Muscle of leg (tissue), 16 donors: ENCODE measurements at places on chromosomes 7 and 10. TPM values are rescaled to one million over a fixed set of nuclear protein-coding genes. Genes with fewer than 3 reads are reported as not detected.

- DNase-seq, result peak; percentile 9
Observed at GRCh38 chr7:11430112-11430511, 401.9 kb downstream of the THSD7A start.

DNA sequence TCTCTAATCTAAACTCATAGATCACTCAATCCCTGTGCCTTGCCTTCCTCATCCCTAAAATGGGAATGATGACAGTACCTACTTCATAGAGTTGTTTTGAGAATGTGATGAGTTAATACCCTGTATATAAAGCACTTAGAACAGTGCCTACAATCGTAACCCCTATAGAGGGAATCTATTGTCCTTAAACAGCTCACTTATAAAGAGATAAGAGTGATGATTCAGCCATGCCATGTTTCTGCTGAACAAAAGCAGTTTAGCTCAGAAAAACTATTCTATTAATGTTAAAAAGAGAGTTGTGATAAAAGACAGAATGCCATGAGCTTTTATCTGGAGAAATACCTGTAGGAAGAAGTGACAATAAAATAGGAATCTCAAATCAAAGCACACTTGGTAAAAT lies 63.6 kb downstream of the CUBN start:
- DNase-seq, result no peak

DNA sequence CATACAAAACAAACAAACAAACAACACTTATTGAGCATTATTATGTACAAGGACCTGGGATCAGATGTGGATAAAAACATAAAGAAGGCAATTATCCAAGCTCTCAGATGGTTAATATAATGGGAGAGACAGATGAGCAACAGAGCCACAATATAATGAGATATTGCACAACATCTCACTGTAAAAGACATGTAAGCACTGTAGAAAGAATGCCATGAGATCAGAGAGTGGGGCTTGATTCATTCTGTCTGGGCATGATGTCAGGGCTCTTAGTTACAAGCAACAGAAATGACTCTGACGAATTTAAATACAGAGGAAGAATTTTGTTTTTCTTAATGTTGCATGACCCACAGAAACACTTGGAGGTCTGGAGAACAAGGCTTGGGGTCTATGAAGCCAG lies 164.7 kb upstream of the PLXDC2 start:
- DNase-seq, result no peak

The FAM241B gene
- polyA plus RNA-seq, result 0.31 TPM

DNA sequence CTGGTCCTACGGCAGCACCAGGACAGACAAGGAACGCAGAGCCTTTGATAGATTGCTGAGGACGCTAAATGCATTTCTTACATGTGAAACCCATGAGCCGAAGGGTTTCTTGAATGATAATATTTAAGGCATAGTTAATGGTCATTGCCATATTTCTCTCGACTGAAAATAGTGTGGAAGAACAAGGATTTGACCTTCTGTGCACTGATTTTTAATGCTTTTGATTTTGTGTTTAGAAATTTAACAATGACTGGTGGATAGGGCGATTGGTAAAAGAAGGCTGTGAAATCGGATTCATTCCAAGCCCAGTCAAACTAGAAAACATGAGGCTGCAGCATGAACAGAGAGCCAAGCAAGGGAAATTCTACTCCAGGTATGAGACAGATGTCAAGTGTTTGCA lies 150.8 kb downstream of the NSUN6 start:
- no peak for DNase-seq

DNA sequence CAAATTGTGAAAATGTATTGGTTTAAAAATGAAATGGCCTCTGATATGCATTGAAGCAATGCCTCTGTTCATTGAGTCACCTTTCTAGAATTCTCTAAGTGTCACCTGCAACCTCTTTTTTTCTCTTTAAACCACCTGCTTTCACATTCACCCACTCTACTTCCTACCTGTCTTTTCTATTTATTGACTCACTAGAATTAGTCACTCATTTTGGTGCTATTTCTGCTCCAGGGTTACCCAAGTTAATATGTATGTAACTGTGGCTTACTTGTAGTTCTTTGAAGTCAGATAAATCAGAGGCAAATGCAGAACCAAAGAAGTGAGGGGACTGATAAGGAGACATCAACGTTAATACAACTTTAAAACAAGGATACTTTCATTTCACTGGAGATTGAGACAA lies 674.7 kb downstream of the CCSER2 start:
- no peak for DNase-seq

The ADCK2 gene
- polyA plus RNA-seq, result 15.0 TPM

DNA sequence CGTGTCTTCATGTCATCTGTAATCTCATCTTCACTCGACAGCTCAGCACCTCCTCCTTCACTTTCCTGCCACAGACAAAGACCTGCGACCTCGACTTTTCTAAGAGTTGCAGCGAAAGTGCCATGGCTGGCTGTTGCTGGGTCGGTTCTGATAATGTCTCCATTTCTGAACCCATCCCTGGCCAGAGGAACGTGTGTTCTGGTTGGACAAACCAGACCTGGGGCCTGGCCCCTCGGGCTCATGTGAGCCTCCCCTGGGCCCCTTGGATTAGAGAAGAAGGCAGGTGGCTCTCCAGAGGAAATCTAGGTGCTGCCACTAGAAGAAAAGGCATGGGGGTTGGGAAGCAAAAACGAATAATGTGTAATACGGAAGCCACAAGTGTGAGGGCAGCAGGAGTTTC lies 273.7 kb downstream of the GLRX3 start:
- DNase-seq, result no peak

GRCh38 chr10:49241385-49241784 lies 53.2 kb upstream of the TMEM273 start:
- DNase-seq, result peak; percentile 50

GRCh38 chr10:122170802-122171201 lies 100.3 kb upstream of the BTBD16 start:
- no peak for DNase-seq

The KAZALD1 gene
- polyA plus RNA-seq, result 47.4 TPM

The FAM24B gene
- polyA plus RNA-seq, result 2.6 TPM

DNA sequence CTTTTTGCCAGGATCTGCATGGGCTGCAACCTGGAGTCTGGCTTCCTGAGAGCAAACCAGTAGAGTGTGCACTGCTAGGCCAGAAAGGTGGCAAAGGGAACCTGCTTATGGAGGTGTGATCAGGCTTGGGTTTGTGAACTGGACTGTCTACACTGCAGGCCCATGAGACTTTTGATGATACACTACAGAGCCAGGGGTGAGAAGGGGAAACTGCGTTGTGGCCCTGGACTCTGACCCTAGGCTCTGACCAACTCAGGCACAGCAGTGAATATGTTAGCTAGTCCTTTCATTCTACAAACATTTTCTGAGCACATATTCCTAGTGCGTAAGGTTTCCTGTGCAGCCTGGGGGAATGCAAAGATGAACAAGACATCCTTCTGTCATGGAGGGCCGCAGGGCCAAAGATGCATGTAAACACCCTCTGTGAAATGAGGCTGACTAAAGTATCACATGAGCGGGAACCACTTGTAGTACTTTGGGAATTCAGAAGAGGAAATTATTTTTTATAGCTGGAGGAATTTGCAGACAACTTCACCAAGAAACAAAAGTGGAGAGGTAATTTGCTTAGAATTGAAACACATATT lies 63.8 kb upstream of the HPS1 start:
- DNase-seq, result no peak

DNA sequence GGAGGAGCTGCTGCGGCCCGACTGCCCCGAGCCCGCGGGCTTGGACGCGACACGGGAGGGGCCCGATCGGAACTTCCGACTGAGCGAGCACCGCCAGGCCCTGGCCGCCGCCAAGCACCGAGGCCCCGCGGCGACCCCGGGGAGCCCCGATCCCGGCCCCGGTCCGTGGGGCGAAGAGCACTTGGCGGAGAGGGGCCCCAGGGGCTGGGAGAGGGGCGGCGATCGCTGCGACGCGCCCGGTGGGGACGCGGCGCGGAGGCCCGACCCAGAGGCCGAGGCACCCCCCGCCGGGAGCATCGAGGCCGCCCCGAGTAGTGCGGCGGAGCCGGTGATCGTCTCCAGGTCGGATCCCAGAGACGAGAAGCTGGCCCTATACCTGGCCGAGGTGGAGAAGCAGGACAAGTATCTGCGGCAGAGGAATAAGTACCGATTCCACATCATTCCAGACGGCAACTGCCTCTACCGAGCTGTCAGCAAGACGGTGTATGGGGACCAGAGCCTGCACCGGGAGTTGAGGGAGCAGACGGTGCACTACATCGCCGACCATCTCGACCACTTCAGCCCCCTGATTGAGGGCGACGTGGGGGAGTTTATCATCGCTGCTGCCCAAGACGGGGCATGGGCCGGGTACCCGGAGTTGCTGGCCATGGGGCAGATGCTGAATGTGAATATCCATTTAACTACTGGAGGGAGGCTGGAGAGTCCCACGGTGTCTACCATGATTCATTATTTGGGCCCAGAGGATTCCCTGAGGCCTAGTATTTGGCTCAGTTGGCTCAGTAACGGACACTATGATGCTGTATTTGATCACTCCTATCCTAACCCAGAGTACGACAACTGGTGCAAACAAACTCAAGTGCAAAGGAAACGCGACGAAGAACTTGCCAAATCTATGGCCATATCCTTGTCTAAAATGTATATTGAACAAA lies 1.4 kb downstream of the OTUD1 start:
- peak; percentile 46 for DNase-seq

GRCh38 chr10:60607372-60607771 lies 170.9 kb upstream of the CDK1 start:
- no peak for DNase-seq
